ENCODE measurements at places on chromosomes 12 and 14. TPM values are rescaled to one million over a fixed set of nuclear protein-coding genes. Genes with fewer than 3 reads are reported as not detected.

CPNE6 gene
- not detected for total RNA-seq

GALNT9 gene
- not detected for total RNA-seq

XPOT gene
- total RNA-seq, result 120 TPM

OTUB2 gene
- total RNA-seq, result 2.3 TPM

SLC25A21 gene
- total RNA-seq, result not detected

CAPZA3 gene
- total RNA-seq, result not detected

FGF23 gene
- not detected for total RNA-seq

SPTLC2 gene
- 26.6 TPM for total RNA-seq

C12orf75 gene
- total RNA-seq, result 246 TPM

PYGL gene
- total RNA-seq, result 1.5 TPM

TAS2R7 gene
- not detected for total RNA-seq

SMCO2 gene
- total RNA-seq, result 1.4 TPM

RAB15 gene
- 4.7 TPM for total RNA-seq

IGFBP6 gene
- 0.46 TPM for total RNA-seq

COQ10A gene
- total RNA-seq, result 15.9 TPM

TC2N gene
- 19.9 TPM for total RNA-seq

SLC35F4 gene
- not detected for total RNA-seq

RASSF8 gene
- 0.28 TPM for total RNA-seq

C14orf132 gene
- 1.1 TPM for total RNA-seq

TAS2R13 gene
- total RNA-seq, result 0.74 TPM

VDR gene
- total RNA-seq, result 312 TPM

GNB3 gene
- total RNA-seq, result 1.2 TPM

SLC8A3 gene
- total RNA-seq, result 0.37 TPM

ERO1A gene
- 219 TPM for total RNA-seq

RCOR1 gene
- 24.3 TPM for total RNA-seq

TAS2R19 gene
- 3.6 TPM for total RNA-seq

PRKCH gene
- 102 TPM for total RNA-seq

LAG3 gene
- total RNA-seq, result 215 TPM

HSPA2 gene
- 6.6 TPM for total RNA-seq

TAS2R8 gene
- not detected for total RNA-seq

LTBP2 gene
- total RNA-seq, result 0.23 TPM

HNRNPA1 gene
- total RNA-seq, result 1,977 TPM

PCBP2 gene
- total RNA-seq, result 1,001 TPM

SOAT2 gene
- not detected for total RNA-seq

C3AR1 gene
- total RNA-seq, result 0.50 TPM

SPX gene
- total RNA-seq, result 1.1 TPM

DHRS1 gene
- total RNA-seq, result 9.7 TPM

SLC2A14 gene
- 0.07 TPM for total RNA-seq

MORN3 gene
- 0.34 TPM for total RNA-seq

PTPN6 gene
- 252 TPM for total RNA-seq
